CD14-positive monocyte (primary cell): ENCODE measurements at places on chromosomes 6 and 20.
A peak's percentile ranks its signal among the peaks of the same experiment; 100 is the strongest.

- H3K36me3 ChIP-seq = no peaks in the 10 kb centered on the region
- peak; percentile 68 for DNase-seq
- peaks cover 9% of the 10 kb centered on the region for H3K27me3 ChIP-seq
- no peak overlapping the region for H3K27ac ChIP-seq
- H3K4me3 ChIP-seq = no peak overlapping the region
Measured at GRCh38 chr6:133921249-133921859, 31.7 kb upstream of the TBPL1 start.

- H3K27me3 ChIP-seq = no peaks in the 10 kb centered on the region
- DNase-seq = no peak
- no peak overlapping the region for H3K27ac ChIP-seq
Measured at GRCh38 chr20:29326376-29327070, 1930.9 kb upstream of the DEFB115 start.

DNA sequence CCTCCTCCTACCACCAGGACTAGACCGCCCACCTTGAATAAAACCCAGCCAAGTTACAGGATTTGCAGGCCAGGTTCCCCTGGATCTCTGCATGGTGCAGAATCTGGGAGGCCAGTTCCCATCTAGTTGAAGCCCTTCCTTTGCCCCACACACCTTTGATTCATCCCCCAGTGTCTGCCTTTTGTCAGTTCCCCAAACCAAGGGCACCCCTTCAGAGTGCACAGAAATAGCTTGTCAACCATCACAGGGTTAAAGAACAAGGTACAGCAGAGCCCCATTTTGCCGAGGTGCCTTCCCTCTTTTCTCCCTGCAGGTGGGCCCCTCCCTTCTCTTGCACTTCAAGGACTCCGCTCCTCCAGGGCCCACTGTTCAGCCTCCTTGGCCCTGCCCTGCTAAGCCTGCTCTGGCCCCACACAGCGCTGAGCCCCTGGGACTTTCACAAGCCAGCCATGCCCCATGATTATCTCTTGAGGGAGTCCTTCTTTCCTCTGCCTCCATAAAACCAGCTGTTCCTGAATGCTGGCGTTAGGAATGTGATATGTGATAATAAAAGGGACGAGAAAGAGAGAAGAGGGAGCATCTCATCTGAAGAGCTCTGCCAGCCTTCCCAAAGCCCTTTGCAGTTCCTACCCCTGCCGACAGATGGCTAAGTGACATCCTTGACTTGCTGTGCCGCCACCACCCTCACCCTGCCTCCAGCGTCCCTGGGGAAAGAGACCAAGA lies 280.3 kb downstream of the CDC5L start:
- DNase-seq = peak; percentile 8
- H3K4me3 ChIP-seq = no peak overlapping the region
- H3K36me3 ChIP-seq = no peaks in the 10 kb centered on the region
- H3K4me1 ChIP-seq = no peaks in the 10 kb centered on the region
- no peak overlapping the region for H3K27ac ChIP-seq

DNA sequence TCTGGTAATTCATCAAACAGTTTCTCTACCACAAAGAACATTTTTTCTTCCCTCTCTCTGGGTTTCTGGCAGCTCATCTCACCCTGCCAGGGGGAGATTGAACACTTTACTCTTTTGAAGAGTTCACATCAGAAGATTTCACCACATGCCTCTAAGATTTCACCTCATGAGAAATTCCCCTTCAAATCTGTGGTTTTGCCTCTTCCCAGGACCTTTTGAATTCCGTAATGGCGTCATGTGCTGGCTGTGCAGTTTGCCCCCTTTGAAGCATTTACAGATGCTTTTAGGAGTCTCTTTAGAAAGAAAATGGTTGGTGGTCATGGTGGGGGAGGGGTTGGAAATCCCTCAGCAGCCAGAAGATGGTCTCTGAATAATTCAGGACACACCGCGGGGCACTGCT lies 486.1 kb downstream of the QKI start:
- H3K27ac ChIP-seq = no peak overlapping the region
- H3K4me1 ChIP-seq = no peaks in the 10 kb centered on the region
- no peaks in the 10 kb centered on the region for H3K27me3 ChIP-seq
- H3K36me3 ChIP-seq = no peaks in the 10 kb centered on the region
- DNase-seq = no peak

DNA sequence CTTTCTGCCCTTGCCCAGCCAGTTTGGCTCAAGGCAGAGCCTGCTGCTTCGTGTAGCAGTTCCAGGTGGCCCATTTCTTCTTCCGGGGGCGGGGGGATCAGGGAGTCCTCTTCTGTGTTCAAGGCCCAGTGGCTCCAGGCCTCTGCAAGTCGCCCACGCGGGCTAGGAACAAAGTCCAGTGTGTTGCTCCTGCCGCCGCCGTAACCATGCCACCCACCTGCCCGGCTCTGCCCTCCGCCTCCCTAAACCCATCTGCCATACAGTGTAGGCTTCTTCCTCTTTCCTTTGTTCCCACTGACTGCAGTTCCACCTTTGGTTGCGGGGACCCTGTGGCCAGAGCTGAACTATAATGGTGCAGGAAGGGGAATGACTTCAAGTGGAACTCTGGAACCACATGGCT lies 43.9 kb upstream of the SRF start:
- H3K27me3 ChIP-seq = no peaks in the 10 kb centered on the region
- H3K4me3 ChIP-seq = no peak overlapping the region
- H3K27ac ChIP-seq = no peak overlapping the region
- no peaks in the 10 kb centered on the region for H3K4me1 ChIP-seq

DNA sequence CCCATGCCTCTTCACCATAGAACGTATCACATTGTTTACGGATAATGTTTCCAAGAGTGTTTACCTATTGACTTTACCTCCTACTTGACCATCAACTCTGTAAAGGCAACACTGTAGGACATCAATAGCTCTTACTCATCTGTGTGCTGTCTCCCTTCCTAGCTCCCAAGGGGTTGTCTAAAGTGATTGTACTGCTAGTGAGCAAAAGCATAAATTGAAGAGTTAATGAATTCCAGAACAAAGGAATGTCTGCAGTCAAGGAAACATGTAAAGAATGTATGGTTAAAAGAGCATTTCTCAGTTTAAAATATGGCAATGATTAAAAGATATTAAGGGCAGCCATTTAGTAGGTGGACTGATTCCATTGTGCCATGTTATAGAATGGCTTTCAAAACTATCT lies 985.4 kb downstream of the TBC1D32 start:
- H3K27ac ChIP-seq = no peak overlapping the region
- H3K4me3 ChIP-seq = no peak overlapping the region
- H3K4me1 ChIP-seq = no peaks in the 10 kb centered on the region
- no peak for DNase-seq
- no peaks in the 10 kb centered on the region for H3K27me3 ChIP-seq

- no peak for DNase-seq
- peaks cover 36% of the 10 kb centered on the region for H3K4me1 ChIP-seq
- H3K4me3 ChIP-seq = no peak overlapping the region
- H3K36me3 ChIP-seq = peaks cover 12% of the 10 kb centered on the region
Measured at GRCh38 chr6:34817446-34817845, 25.6 kb downstream of the BLTP3A start.

DNA sequence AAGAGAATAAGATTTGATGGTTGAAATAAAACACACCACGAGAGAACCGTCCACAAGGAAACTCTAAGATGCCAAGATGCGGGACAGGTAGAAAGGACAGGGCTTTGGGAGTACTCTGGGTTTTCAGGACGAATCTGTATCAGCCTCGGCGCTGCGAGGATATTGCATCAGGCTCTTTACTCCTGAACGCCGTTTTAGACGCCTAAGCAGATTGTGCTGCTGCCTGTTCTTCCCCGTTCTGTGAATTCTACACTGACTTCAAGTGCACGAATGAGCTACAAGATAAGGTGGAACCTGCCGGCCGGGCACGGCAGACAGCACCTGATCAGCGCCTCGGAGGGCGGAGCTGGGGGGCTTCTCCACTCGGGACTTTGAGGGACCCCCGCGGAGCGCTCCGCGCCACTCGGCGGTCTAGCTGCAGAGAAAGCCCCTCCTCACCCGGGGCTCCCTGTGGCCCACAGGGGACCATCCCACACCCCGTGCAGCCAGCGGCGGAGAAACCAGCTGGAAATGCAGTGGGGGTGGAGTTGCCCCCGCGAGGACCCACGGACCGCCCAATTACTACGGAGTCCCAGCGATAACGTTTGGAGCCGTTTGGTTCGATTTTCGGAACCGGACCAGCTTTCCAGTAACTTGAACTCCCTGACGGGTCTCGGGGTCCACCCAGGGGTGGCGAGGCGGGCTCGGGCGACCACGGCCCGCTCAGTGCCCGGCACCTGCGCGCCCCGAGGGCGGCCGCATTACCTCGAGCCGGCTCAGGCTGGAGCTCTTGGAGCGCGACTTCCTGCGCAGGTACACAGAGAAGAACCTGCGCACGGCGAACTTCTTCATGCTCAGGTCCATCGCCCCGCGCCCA lies 646 bp downstream of the RPS6KA2 start:
- peak overlapping the region; percentile 51 for H3K4me3 ChIP-seq
- H3K4me1 ChIP-seq = peaks cover 29% of the 10 kb centered on the region
- H3K36me3 ChIP-seq = no peaks in the 10 kb centered on the region
- DNase-seq = peak; percentile 28
- H3K27ac ChIP-seq = no peak overlapping the region
- H3K27me3 ChIP-seq = peaks cover 36% of the 10 kb centered on the region

- H3K4me3 ChIP-seq = peak overlapping the region; percentile 93
- H3K27me3 ChIP-seq = no peaks in the 10 kb centered on the region
- H3K4me1 ChIP-seq = peaks cover 41% of the 10 kb centered on the region
- peaks cover 11% of the 10 kb centered on the region for H3K36me3 ChIP-seq
Measured at GRCh38 chr20:17972121-17972520, 3.3 kb downstream of the MGME1 start.

DNA sequence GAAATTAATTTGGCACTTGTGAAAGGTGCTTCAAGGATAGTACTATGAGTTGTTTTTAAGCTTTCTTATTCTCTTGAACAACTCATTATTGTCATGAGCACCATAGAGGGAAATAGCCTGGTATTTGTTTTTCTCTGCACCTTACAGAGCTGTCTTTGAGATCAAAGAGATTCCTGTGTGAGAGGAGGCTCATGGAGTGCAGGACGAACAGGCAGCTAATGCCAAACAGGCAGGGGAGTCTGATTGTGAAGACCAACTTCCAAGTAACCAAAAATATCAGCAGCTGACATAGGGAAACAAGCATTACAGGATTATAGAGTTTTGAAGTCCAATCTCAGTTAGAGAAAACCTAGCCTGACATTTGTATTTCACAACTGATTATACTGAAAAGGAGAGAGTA lies 110.6 kb upstream of the TENT5A start:
- H3K27me3 ChIP-seq = no peaks in the 10 kb centered on the region
- no peaks in the 10 kb centered on the region for H3K4me1 ChIP-seq
- DNase-seq = no peak
- no peak overlapping the region for H3K27ac ChIP-seq
- no peaks in the 10 kb centered on the region for H3K36me3 ChIP-seq

- peaks cover 46% of the 10 kb centered on the region for H3K4me1 ChIP-seq
- no peak overlapping the region for H3K27ac ChIP-seq
Measured at GRCh38 chr6:111854683-111855082, 18.6 kb downstream of the FYN start.

DNA sequence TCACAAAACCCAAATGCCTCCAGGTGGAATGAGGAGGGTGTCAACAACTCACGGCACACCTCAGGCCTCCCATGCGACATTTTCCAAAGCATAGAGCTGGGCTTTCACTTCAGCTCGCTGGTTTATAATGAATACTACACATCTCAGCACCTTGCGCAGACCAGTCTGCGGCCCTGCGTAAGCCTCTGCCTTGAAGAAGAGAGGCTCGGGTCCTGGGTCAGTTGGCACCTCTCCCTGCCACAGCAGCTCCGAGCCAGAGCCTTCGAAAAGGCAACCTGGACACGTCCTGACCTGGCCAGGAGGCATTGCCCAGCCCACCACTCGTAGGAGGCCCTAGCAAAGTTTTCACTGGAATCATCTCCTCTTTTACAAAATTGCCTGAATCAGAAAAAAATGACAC lies 183.0 kb upstream of the AFDN start:
- no peak for DNase-seq
- H3K36me3 ChIP-seq = no peaks in the 10 kb centered on the region
- no peak overlapping the region for H3K27ac ChIP-seq

DNA sequence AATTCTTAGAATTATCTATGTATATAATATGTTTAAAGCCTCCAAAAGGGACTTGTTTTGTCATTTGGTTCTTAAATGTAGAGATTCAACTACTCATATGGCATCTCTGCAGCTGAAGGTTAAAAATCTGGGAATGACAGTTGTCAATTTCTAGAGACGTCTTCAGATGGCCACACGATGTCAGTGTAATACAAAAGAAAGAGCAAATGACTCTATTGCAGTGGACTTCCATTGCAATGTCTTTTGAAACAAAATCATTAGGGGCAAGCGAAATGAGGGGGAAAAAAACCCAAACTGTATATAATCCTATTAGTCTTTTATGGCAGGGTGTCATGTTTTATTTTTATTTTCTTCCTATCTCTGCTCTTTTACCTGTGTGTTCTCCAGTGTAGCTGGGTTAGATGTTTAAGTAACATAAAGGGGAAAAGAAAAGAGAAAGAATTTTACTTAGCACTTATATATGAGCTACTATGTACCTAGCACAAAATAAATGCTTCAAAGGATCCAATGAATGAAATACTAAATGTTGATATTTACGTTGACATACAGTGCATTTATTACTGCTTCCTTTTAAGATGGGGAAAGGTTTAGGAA lies 26.2 kb downstream of the CCN2 start:
- H3K4me1 ChIP-seq = no peaks in the 10 kb centered on the region
- no peak for DNase-seq
- no peak overlapping the region for H3K4me3 ChIP-seq

- no peaks in the 10 kb centered on the region for H3K4me1 ChIP-seq
- DNase-seq = no peak
- H3K27ac ChIP-seq = no peak overlapping the region
- no peak overlapping the region for H3K4me3 ChIP-seq
- no peaks in the 10 kb centered on the region for H3K36me3 ChIP-seq
Measured at GRCh38 chr6:133590814-133591213, 298.1 kb upstream of the TCF21 start.

DNA sequence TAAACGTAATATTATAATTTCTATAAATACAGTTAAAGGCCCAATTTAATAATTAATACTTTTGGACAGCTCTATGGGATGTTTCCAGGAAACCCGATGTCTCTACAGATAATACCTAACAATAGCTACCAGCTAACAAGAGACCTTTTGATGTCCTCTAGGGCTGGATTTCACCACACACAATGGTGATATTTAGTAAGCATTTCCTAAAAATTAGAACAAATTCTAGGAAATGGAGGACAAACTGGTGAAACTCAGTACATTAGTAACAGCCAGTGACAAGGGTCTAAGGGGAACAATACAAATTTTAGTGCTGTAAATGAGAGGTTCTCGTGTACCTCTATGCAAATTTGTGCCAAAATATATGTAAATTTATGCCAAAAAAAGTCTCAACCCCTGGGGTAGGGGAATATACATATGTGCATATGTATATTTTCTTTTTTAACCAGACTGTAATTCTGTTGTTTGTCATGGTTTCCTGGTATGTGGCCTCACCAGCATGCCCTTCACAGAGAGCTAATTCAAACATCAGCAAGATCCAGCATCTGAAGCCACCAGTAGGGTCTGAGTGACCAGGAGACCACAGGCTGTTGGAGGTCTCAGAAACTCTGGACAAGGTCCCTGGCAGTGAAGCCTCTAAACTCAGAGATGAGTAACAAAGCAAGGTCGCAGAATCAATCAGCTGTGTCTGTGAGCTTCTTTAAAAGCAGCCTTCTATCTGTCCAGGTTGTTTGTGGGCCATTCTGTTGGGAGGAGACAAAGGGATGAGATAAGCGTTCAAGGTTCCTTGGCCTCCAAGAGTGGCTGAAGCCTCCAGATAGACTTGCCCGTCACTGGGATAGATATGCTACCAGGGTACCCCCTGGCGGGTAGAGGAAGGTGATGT lies 235.1 kb upstream of the RREB1 start:
- H3K27me3 ChIP-seq = no peaks in the 10 kb centered on the region
- no peak for DNase-seq
- H3K4me3 ChIP-seq = no peak overlapping the region
- no peak overlapping the region for H3K27ac ChIP-seq
- no peaks in the 10 kb centered on the region for H3K36me3 ChIP-seq
